HepG2 (cell line): ENCODE measurements at places on chromosomes 4 and X.

DNA sequence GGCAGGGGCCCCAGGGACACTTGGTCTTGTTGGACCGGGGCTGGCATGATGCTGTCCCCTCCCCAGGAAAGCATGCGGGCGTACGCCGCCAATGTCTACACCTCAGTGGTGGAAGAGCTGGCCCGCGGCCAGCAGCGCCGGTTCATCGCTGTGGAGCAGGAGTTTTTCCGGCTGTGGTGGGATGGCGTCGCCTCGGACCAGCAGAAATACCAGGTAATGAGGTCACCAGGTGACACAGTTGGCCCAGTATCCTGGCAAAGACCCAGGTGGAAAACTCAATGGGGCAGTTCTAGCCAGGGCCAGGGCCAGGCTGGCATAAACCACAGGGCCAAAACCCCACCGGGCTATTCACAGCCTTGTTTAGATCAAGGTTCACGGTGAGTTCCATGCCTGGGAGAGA, 1.5 kb downstream of the MAN2B2 start:
- H3K27me3 ChIP-seq: peaks cover 15% of the 10 kb centered on the region; the same call in 2 of the 3 replicates
- no peak overlapping the region for H3K27ac ChIP-seq
- no peak overlapping the region for H3K4me3 ChIP-seq
- DNase-seq: no peak
- H3K36me3 ChIP-seq: peaks cover 7% of the 10 kb centered on the region
- peaks cover 21% of the 10 kb centered on the region for H3K4me1 ChIP-seq

DNA sequence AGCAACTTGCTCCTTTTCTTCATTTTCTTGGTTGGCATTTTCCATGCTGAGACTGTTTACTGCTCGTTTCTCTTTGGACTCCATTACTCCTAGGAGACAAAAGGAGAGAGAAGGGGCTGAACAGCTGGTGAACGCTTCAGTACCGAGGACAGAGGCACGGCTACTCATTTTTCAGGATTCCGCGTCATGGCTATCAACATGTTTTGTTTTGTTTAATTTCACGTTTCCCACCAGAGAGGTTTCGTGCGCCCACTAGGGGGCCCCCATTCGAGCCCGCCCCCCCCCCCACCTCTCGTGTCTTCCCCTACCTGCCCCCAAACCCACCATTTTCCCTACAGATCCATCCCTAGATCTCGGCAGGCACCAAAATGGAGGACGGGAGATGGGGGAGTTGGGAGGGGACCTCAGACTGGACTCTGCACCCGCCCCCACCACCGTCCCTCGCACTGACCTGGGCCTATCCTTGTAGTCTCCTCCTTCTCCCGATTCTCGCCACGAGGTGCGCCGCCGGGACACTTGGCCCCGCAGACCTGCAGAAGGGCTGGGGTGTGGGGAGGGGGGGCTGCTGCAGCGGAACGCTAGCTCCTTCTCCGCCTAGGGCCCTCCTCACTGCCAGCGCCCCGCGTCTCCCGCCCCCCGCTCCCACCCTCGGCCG, 653 bp downstream of the BEX1 start:
- DNase-seq: peak; percentile 9
- H3K4me1 ChIP-seq: peaks cover under 1% of the 10 kb centered on the region; the same call in 1 of the 2 replicates
- peak overlapping the region; percentile 46 for H3K27ac ChIP-seq
- H3K27me3 ChIP-seq: no peaks in the 10 kb centered on the region
- peak overlapping the region; percentile 64; the same call in 1 of the 2 replicates for H3K4me3 ChIP-seq
- no peaks in the 10 kb centered on the region for H3K36me3 ChIP-seq

DNA sequence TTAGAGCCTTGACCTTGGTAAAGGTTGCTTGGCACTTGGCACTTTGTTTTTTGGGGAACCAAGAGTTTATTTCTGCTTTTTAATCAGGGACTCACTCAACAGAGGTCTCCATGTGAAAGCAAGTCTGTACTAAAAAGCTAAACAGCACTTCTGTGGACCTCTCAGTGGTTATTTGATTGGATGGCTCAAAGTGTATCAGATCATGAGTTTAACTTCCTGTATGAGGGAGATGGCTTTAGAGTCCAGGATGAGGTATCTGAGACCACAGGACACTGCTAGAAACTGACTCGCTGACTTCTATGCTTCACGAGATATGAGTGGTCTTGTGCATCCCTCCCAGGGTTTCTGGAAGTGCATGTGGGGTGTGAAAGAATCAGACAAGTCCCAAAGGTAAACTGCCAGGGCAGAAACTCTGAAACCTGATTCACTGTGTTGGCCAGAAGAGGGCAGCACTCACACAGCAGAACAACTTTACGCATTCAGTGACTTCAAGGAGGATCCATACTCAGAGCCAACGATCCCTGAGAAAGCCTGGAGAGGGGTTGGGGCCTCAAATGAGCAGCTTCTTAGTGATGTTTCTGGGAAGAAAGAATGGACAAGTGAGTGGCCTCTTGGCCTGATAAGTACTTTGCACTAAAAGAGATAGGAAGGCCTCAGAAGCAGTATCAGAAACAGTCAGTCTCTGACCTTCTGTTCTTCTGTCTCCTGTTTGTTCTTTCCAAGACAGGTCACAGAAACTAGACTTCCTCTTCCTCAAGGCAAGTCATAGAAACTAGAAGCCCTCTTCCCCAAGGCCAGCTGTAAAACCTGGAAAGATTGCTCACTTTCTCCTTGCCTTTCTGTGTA, 220.3 kb upstream of the CXCL13 start:
- peak; percentile 41 for DNase-seq
- no peaks in the 10 kb centered on the region for H3K36me3 ChIP-seq

GRCh38 chr4:6926681-6927478, 17.3 kb downstream of the TBC1D14 start:
- DNase-seq: peak; percentile 96
- H3K27ac ChIP-seq: peak overlapping the region; percentile 63
- no peaks in the 10 kb centered on the region for H3K27me3 ChIP-seq
- H3K4me1 ChIP-seq: peaks cover 91% of the 10 kb centered on the region

DNA sequence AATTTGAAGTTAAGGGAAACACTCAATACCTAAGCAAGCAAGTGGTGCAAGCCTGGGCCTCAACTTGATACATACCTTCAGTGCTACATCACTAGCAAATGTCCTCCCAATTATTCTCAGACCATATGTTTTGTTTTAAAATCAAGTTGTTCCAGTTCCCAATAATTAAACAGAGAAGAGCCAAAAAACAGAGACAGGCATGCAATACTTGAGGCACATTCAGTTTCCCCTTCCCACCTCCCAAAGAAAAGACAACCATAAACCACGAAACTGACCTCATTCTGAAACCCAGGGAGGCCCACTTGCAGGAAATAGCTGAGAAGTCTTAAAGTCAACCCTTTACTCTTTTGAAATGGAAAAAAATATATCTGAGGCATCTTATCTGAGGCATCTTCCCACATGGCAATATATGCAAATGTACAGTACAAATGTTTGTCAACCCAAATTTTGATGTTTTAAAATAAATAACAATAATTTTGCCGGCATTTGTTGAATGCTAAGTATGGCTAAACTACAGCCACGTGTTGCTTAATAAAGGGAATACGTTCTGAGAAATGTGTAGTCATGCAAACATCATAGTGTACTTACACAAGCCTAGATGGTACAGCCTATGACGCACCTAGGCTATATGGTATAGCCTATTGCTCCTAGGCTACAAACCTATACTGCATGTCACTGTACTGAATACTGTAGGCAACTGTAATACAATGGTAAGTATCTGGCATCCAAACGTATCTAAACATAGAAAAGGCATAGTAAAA, 147.5 kb downstream of the TSPAN5 start:
- H3K27me3 ChIP-seq: no peaks in the 10 kb centered on the region
- no peaks in the 10 kb centered on the region for H3K36me3 ChIP-seq
- H3K4me1 ChIP-seq: peaks cover 10% of the 10 kb centered on the region; the same call in 1 of the 2 replicates
- H3K27ac ChIP-seq: no peak overlapping the region
- no peak for DNase-seq
- no peak overlapping the region for H3K4me3 ChIP-seq

GRCh38 chrX:99933865-99934264, 476.2 kb downstream of the PCDH19 start:
- no peaks in the 10 kb centered on the region for H3K36me3 ChIP-seq
- no peaks in the 10 kb centered on the region for H3K4me1 ChIP-seq
- no peaks in the 10 kb centered on the region for H3K27me3 ChIP-seq
- no peak overlapping the region for H3K27ac ChIP-seq

- H3K36me3 ChIP-seq: no peaks in the 10 kb centered on the region
- H3K27me3 ChIP-seq: no peaks in the 10 kb centered on the region
These were observed 212.6 kb upstream of the GK2 start for GRCh38 chr4:79620617-79621016.

DNA sequence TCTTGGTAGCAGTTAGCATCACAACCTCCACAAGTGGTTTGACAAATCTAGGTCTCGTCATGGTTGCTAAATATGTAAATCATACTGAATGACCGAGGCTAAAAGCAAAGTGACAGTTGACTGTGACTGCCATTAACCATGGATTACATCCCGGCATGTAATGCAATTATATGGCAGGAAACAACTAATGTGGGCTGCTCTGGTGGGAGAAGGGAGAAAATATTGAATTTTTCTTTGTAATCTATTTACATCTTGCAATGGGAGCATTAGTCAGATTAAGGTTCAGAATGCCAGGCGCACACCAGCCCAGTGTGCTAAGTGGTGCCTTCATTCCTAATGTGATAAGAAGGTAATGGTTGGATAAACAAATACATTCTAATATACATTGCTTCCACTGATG, 35.8 kb downstream of the UNC5C start:
- H3K36me3 ChIP-seq: no peaks in the 10 kb centered on the region
- H3K27ac ChIP-seq: no peak overlapping the region
- no peaks in the 10 kb centered on the region for H3K27me3 ChIP-seq
- H3K4me1 ChIP-seq: no peaks in the 10 kb centered on the region
- no peak overlapping the region for H3K4me3 ChIP-seq

- H3K27me3 ChIP-seq: peaks cover 3% of the 10 kb centered on the region; the same call in 1 of the 3 replicates
- no peaks in the 10 kb centered on the region for H3K4me1 ChIP-seq
- H3K36me3 ChIP-seq: no peaks in the 10 kb centered on the region
- no peak overlapping the region for H3K4me3 ChIP-seq
- no peak overlapping the region for H3K27ac ChIP-seq
These were observed 14.9 kb upstream of the CXCL8 start for GRCh38 chr4:73725510-73725909.
